Cardiac fibroblast (primary cell): ENCODE measurements at places on chromosomes 13 and 19.

DNA sequence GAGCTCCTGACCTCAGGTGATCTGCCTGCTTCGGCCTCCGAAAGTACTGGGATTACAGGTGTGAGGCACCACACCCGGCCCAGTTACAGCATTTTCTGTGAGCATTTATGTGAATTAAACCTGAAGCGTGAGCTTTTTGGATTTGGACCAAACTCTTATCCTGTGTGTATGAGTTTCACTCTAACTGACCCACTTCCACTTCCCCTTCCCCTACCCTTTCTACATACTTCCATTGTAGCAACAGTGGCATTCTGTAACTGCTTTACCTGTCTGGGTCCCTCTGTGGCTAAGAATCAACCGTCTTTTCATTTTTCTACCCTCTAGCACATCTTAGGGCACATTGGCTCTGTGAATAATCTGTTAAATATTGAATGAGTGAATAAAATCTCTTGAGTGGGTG is 16.2 kb downstream of the FRY start:
- DNase-seq = no peak

- DNase-seq = no peak
Observed at GRCh38 chr19:38496603-38497487, 63.4 kb downstream of the RYR1 start.

- DNase-seq = no peak
Observed at GRCh38 chr19:33812388-33813330, 16.0 kb downstream of the KCTD15 start.

GRCh38 chr19:13830114-13830740 is 35.0 kb downstream of the ZSWIM4 start:
- DNase-seq = no peak

DNA sequence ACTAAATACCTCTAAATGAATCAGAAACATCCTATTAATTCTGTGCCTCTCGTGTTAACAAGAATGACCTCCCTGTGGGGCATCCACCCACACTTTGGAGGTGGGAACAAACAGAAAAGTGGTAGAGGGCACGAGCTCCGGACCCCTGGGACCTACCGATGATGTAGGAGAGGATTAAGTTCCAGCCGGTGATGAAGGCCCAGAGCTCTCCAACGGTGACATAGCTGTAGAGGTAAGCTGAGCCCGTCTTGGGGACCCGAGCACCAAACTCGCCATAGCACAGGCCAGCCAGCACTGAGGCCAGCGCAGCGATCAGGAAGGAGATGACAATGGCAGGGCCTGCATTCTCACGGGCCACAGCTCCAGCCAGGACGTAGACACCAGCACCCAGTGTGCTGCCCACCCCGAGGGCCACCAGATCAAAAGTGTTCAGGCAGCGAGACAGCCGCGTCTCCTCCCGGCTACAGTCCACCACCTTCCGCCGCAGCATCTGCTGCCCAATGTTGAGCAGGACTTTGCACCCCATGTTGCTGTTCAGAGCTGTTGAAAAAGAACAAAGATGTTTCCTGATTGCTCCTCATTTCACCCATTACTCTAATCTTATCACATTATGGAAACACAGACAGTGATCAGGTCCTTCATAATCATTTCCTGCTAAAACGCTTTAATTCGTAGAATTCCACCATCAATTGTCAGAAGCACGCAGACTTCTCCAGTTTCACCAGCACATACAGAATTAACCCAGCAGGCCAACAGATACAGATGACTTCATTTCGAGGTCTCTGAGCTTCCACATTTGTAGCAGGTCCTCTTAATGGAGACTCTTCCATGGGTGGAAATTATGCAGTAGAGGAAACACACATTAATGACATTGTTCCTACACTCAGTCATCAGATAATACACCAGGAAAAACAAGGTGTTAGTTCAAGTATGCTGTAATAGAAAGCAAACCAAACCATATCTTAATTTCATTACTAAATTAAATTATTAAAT is 59.5 kb downstream of the SLC7A1 start:
- no peak for DNase-seq
